ENCODE measurements at places on chromosomes 13 and 19. TPM values are rescaled to one million over a fixed set of nuclear protein-coding genes. Genes with fewer than 3 reads are reported as not detected.

The YJU2 gene
- 13.1 TPM for polyA plus RNA-seq

The APOC4 gene
- polyA plus RNA-seq = not detected

The SBK2 gene
- 6.8 TPM for polyA plus RNA-seq

GRCh38 chr13:40388617-40389016 is 277.8 kb downstream of the FOXO1 start:
- no peak for DNase-seq

DNA sequence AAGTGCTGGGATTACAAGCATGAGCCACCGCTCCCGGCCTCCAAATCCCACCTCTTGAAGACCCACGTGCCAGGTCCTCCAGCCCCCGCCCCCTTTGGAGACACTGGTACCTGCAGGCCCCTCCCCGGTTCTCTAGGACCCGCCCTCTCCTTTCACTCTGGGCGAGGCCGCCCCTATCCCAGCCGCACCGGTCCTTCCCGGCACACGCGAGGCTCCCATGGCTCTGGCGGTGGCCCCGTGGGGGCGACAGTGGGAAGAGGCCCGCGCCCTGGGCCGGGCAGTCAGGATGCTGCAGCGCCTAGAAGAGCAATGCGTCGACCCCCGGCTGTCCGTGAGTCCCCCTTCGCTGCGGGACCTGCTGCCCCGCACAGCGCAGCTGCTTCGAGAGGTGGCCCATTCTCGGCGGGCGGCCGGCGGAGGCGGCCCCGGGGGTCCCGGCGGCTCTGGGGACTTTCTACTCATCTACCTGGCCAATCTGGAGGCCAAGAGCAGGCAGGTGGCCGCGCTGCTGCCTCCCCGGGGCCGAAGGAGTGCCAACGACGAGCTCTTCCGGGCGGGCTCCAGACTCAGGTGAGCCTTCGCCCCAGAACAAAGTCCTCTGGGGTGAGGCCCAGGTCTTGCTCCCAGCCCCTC is at the start of gene CBLC:
CBLC (plus strand) TSS at position 176 of the 633 bp plus-strand sequence; CDS start at position 218, 42 bp downstream.
- DNase-seq = no peak

DNA sequence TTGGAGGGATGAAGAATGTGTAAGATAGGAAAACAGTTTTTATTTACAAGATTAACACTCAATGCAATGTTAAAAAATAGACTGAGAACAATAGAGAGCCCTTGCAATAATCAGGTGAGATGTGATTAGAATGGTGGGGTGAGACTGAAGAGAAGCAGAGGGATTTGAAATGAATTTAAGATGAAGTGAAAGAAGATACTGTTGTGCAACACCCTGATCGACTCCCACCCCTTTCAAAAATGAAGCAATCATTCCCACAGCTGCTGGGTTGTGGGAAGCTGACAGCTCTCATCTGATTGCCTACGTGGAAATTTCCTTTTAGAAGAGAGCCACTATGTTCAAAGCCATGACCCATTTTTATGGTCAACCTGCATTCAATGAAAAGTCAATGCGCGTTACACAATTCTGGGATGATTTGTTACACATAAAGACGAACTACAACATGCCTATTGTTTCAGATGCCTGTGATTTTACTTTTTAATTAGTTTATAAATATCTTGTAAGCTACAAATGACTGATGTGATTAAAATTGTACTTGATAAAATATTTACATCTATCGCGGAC is 1374.8 kb downstream of the PCDH9 start:
- DNase-seq = no peak

DNA sequence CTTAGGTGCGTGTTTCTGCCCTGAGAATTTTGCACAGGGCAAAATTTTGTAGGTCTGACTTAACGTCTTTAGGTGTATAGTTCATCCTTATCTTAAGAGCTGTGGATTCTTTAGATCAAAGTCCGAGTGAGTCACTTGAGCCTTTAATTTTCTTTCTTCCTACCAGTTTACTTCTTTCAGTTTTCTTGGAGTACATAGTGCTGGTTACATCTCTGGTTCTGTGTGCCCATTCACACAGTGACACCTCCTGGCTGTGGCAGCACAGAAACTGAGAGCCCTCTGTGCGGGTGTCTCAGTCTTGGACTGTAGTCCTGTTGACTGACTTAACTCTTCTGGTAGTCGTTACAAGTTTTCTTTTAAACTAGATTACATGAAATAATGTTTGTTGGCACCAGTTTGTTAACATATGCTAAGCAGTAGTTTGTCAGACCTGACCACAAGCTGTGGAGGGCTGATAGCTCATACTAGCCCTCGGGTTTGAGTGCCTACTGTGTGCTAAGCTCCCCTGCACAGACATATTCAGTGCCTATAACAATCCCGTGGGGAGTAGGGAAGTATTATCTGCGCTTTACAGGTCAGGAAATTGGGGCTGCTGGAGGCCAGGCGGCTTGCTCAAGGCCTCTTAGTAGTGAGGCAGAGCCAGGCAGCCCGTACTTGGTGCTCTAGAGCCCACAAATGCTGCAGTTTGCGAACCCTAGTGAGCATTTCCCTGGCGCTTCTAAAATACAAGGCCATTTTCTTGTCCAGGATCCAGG is 1.6 kb downstream of the GATAD2A start:
- DNase-seq = no peak

DNA sequence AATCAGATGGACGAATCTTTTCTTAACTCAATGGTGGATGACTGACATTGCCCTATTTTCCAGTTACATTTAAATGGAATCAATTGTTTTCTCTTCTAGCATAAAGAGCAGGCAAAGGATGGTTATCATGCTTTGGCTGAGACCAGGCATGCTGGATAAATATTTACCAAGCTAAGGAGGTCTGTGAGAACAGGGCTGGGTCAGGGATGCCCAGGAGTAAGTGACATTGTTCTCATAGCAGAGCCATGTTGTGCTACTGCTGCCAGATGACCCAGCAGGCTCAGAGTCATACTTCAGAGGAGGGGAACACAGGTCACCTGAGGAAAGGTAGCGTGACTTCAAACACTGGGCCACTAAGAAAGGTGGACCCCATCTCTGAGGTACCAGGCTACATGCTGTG is 116.0 kb upstream of the RNF113B start:
- no peak for DNase-seq

DNA sequence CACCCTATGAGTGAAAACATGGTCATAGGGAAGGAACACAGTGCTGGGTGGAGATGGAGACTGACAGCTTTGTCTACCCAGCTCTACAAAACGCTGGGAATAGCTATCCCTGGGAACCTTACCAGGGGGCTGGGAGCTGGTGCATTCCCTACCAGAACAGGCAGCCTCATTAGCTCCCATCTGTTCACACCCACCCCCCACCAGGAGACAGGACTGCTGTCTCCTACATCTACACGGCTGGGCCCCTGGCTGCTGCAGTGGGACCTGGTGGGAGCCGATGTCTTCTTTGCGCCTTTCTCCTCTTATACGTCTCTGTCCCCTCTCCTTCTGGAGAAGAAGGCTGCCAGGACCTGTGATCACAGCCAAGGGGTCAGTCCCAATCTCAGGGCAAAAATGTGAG is 90.8 kb downstream of the UQCRFS1 start:
- DNase-seq = no peak

DNA sequence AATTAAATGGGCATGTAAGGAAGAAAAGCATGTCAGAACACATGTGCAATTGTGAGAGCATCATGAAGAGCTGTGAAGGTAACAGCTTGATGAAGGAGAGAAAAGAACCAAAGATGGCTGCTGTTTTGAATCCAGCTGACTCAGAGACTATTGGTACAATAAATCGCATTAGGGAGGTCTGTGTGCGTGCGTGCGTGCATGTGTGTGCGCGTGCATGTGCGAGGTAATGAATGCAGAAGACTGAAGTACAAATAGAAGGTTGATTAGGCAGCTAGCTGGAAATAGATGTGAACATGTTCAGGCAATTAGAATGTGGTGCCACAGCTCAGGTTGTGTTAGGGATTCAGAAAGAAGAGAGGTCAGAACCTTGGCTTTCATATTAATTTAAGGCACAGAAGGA is 440.5 kb downstream of the OXGR1 start:
- no peak for DNase-seq

DNA sequence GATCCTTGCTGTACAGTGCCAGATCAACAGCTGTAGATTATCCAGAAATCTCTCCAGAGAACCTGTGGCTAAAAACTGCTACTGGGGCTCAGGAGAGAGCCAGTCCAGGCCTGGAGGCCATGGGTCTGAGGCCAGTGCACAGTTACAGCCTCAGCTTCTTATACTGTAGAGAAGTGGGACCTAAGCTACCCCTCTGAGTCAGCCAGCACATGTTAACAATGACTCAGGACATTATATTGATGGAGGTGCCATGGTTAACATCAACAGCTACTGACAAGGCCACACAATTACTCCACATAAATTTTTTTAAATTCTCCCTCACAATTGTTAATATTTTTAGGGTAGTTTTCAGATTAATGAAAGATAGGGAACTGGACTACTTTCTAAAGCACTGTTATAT is 138.5 kb downstream of the RBM26 start:
- DNase-seq = no peak
